ENCODE measurements at places on chromosomes 12 and 14.

GRCh38 chr14:83463500-83464098 is 1929.9 kb upstream of the SEL1L start:
- DNase-seq = no peak

GRCh38 chr14:103393676-103394626 is 8.7 kb downstream of the MARK3 start:
- no peak for DNase-seq

GRCh38 chr12:19382111-19382526 is 57.2 kb upstream of the AEBP2 start:
- DNase-seq = no peak

GRCh38 chr12:103915306-103915705 is 14.9 kb upstream of the HSP90B1 start:
- no peak for DNase-seq

GRCh38 chr12:104788840-104789271 is 169.2 kb downstream of the SLC41A2 start:
- DNase-seq = no peak

- no peak for DNase-seq
Observed at GRCh38 chr12:116955382-116956021, 44.8 kb downstream of the FBXW8 start.

- DNase-seq = no peak
Observed at GRCh38 chr12:26648584-26648983, 184.4 kb downstream of the ITPR2 start.

GRCh38 chr14:65287264-65288131 is 125.0 kb upstream of the FUT8 start:
- DNase-seq = no peak

DNA sequence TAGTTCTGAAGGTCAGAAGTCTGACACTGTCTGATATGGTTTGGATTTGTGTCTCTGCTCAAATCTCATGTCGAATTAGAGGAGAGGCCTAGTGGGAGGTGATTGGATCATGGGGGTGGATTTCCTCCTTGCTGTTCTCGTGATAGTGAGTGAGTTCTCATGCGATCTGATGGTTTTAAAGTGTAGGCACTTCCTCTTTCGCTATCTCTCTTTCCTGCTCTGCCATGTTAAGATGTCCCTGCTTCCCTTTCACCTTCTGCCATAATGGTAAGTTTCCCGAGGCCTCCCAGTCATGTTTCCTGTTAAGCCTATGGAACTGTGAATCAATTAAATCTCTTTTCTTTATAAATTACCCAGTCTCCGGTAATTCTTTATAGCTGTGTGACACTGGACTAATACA is 84.1 kb upstream of the TMTC1 start:
- DNase-seq = no peak

DNA sequence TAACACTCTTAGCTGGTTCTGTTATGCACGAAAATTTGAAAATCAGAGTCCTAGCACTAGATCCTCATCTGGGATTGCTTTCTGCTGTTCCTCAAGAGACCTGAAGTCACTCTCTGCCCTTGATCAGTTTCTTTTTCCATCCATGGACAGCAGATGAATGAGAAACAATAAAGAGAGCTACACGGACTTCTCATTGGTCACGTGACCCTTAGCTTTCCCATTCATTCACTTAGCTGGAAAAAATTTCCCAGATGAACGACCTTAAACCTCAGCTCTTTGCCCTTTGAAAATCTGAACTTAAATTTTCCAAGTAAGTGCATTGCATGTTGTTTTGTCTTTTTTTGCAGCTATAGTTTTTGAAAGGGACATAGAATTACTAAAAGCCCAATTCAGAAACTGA is 27.2 kb upstream of the RGS6 start:
- DNase-seq = no peak

DNA sequence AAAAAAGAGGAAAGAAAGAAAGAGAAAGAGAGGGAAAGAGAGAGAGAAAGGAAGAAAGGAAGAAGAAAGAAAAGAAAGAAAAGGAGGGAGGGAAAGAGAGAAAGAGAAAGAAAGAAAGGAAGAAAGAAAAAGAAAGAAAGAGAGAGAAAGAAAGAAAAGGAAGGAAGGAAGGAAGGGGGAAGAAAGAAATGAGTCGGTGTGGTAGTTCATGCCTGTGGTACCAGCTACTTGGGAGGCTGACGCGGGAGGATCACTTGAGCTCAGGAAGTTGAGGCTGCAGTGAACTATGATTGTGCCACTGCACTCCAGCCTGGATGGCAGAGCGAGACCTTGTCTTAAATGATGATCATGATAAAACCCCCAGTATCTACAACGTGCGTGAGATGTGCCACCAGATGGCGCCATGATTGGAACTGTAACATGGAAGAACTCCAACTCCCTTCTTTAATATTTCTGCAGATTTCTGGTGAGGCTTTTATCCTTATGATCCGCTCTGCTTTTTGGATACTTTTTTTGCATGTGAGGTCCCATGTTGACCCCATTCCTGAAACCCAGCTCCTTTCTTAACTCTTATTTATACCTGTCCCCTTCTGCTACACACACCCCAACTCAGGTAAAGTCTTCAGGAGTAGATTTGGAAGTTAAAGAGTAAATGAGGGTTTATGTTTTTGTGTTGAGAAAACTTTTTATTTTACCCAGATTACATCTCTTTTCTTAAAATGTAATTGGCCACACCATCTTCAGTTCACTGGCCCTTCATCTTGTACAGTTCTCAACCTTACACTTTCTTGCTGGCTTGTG is 25.6 kb downstream of the RNASE10 start:
- no peak for DNase-seq

GRCh38 chr14:35342489-35343010 is 50.4 kb downstream of the PSMA6 start:
- no peak for DNase-seq

GRCh38 chr12:32117316-32117715 is 10.7 kb downstream of the BICD1 start:
- no peak for DNase-seq

GRCh38 chr12:24360907-24361306 is 411.4 kb upstream of the SOX5 start:
- DNase-seq = no peak

DNA sequence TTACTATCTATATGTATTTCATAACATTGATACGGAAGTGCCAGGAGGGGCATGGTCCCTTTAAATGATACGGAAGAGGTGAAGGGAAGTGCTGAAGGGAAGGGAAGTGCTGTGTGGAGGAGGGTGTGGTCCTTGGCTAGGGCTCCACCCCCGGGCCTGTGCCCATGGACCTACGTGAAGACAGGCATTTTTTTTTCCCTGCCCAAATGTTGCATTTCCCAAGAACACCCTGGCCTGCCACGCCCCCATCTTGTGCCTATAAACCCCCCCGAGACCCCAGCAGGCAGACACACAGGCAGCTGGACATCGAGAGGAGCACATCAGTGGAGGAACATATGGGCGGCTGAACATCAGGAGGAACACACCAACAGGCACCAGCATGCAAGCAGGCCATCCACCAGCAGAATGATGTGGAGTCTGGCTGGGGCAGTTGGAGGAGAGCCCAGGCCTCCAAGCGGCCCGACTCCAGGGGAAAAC is 134.1 kb downstream of the SLC41A2 start:
- DNase-seq = no peak

- DNase-seq = no peak
Observed at GRCh38 chr14:80974679-80975078, 19.3 kb downstream of the TSHR start.

GRCh38 chr14:86038387-86039042 is 508.6 kb downstream of the FLRT2 start:
- no peak for DNase-seq

GRCh38 chr12:646442-647384 is 16.5 kb downstream of the NINJ2 start:
- no peak for DNase-seq

DNA sequence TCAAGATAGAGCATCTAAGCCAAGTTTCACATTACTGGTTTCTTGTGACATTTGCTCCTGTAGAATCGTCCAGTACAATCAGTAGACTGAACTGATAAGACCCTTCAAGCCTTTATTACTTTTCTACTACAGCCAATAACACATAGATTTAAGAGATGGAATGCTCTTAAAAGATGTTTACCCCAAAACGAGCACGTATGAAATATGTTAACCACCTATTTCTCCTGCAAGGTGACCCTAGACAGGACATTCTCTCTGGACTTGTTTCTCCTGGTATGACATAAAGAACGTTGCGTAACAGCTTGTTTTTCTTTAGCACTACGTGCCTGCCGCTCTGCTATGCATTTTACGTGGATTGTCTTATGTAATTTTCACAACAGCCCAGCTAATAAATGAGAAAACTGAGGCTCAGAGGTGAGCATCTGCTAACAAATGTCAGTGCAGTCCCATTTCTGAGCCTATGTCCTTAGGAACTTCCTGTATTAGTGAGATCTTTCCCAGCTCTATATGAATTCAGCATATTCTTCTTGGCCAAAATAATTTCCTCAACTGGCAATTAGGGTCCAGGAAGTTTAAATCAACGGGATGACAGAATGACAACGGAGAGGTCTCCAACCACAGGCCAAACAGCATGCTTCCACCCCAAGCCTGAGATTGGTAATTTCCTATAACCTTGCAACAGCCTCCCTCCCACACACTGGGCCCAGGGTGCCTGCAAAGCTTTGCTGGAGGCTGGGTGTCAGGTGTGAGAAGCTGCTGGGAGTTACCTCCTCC is 3.7 kb downstream of the NFKBIA start:
- DNase-seq = no peak

- DNase-seq = no peak
Observed at GRCh38 chr14:61474015-61474414, 152.6 kb downstream of the PRKCH start.

GRCh38 chr12:76680940-76681339 is 83.0 kb upstream of the ZDHHC17 start:
- no peak for DNase-seq

DNA sequence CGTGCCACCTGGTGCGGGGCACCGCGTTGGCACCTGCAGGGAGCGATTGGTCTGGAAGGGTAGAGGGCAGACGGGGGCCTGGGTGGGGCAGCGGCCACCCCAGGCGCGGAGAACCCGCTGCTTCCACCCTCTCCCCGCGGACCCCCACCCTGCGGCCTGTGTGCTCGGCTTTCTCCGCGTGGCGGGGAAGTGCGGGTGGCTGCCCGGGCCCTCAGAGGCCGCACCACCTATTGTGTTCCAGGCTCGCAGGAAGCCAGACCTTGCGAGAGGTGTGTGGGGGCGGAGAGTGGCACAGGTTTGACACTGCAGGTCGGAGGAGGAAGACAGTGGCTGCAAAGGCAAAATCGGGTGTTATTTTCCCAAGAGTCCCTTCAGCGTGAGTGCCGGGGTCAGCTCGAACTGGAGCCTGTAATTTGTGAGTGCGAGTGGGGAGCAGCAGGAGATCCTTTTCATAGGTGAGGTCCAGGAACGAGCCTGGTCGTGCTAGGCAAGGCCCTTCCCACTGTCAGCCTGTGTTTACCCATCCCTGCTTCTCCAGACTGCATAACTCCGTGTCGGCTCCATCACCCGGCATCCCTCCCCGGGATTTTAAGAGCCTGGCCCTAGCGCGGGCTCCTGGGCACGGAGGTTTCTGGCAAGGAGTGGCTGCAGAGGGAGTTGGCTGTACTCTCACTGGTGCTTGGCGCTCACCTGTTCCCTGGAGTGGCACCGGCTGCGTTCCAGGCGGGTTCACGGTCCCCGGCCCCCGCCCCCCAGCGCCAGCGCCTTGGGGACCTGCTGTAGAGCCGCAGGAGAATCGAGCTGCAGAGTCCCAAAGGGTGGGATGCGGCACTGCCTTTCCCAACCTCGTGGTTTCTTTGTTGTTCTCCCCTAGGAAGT is 935 bp downstream of the TBC1D30 start:
- DNase-seq = no peak

DNA sequence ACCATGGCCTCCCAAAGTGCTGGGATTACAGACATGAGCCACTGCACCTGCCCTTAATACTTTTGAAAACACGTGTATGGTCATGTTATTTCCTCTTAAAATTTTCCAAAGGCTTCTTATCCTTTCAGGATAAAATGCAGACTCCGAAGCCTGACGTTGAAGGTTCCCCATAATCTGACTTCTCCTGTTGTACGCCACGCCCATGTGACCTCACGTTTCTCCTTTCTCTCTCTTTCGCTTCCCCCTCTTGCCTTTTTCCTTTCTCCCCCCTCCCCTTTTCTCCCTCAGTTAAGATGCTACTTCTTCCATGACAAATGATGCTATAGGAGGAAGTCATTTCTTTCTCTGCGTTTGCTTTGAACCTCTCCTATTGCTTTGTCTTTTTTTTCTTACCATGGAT is 266.0 kb downstream of the FBXL14 start:
- no peak for DNase-seq

GRCh38 chr14:52269982-52270381 is 2.5 kb downstream of the PTGDR start:
- DNase-seq = no peak

- DNase-seq = no peak
Observed at GRCh38 chr14:49920935-49921334, 28.1 kb downstream of the ARF6 start.

GRCh38 chr12:83040339-83040738 is 353.6 kb downstream of the TMTC2 start:
- no peak for DNase-seq

- DNase-seq = no peak
Observed at GRCh38 chr14:53888535-53889386, 67.9 kb downstream of the BMP4 start.

GRCh38 chr12:53219292-53219955 is 12.4 kb upstream of the ITGB7 start:
- no peak for DNase-seq

DNA sequence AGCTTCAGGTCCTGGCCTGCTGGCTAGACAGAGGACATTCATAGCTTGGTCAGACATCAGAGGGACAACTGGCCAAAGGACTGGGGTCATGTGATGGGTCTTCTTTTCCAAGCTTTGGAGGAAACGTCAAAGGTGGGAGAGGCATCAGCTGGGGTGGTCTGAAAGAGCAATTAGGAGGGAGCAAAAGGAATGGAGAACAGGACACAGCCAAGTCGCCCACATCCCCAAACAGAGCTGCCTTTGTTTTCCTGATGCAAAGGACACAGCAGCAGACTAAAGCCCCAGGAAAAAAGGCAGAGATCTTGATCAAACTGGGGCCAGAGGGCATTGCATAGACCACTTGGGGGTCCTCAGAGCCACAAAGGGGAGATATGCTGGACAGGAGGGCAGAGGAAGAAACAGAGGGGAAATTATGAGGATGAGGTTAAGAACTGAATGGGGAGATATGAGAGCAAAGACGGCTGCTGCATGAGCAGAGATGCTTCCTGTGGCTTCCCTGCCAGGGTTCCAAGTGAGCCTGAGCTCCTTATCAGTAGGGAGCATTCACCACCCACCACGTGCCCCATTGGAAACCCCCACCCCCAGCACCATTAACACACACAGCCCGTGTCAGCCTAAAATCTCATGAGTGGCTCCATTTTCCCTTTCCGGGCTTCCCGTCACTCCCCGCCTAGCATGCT is 62.4 kb downstream of the ANO2 start:
- no peak for DNase-seq

GRCh38 chr14:51072976-51073375 is 21.9 kb downstream of the TRIM9 start:
- DNase-seq = no peak

DNA sequence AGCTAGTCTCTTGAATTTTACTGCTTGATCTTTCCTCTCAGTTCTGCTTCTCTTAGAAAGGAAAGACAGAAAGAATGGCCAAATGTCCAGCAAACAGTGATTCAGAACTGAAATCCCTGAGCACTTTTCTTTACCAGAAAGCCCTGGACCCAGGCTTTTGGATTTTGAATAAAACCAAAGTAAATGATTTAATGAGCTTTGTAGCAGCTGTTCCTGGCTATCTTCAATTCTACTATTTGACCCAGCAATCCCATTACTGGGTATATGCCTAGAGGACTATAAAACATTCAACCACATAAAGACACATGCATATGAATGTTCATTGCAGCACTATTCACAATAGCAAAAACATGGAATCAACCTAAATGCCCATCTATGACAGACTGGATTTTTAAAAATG is 187.2 kb downstream of the PRKD1 start:
- DNase-seq = no peak
